ENCODE measurements at places on chromosomes 2 and 18. TPM values are rescaled to one million over a fixed set of nuclear protein-coding genes. Genes with fewer than 3 reads are reported as not detected.

- H3K27ac ChIP-seq, result no peak overlapping the region
- no peak for DNase-seq
- H3K27me3 ChIP-seq, result no peaks in the 10 kb centered on the region
These were observed 12.3 kb upstream of the SEMA4C start for GRCh38 chr2:96882230-96882629.

The STK16 gene
- polyA plus RNA-seq, result 45.3 TPM

DNA sequence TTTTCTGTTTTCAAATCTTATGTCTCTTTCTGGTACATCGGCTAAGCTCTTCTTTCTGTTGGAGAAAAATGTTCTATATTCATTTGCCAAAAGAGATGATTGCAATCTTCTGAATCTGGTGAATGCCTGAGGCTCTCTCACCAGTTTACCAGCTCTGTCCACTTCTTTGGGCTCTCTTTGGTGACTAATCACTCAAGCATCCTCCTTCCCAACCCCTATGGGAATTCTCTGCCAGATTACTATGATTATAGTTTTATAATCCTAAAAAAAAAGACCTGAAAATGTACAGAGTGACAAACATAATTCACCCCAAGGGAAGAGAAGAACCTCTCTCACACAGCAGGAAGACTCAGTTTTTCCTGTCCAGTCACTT, 187.3 kb downstream of the CAMKMT start:
- H3K27ac ChIP-seq, result no peak overlapping the region
- DNase-seq, result no peak
- no peaks in the 10 kb centered on the region for H3K27me3 ChIP-seq

- H3K36me3 ChIP-seq, result peaks cover 10% of the 10 kb centered on the region
- no peaks in the 10 kb centered on the region for H3K27me3 ChIP-seq
- DNase-seq, result no peak
- peaks cover 24% of the 10 kb centered on the region for H3K4me1 ChIP-seq
These were observed 80.6 kb downstream of the UXS1 start for GRCh38 chr2:106113361-106113966.

- no peak for DNase-seq
- H3K4me1 ChIP-seq, result no peaks in the 10 kb centered on the region
- no peaks in the 10 kb centered on the region for H3K36me3 ChIP-seq
- H3K27ac ChIP-seq, result no peak overlapping the region
These were observed 139.6 kb upstream of the ARHGAP28 start for GRCh38 chr18:6589923-6590322.

DNA sequence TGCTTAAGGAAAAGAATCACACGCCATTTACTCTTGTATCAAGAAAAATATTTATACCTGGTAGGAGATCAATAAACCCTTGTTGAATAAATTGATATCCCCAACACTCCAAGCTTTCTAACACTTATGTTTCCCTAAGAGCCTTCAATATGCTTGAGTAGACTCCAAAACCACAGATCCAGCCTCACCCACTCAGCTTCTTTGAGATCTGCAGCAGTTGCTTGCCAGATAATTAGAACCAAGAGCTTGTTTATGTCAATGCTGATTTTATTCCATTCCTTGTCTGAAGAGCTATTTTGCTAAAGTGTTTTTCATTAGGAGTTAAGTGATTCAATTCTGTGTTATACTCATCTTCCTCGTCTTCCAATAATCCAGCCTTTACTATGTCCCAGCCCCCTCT, 26.3 kb upstream of the CRIM1 start:
- H3K4me3 ChIP-seq, result no peak overlapping the region
- H3K27me3 ChIP-seq, result no peaks in the 10 kb centered on the region
- H3K27ac ChIP-seq, result no peak overlapping the region
- DNase-seq, result no peak

The LANCL1 gene
- 9.6 TPM for polyA plus RNA-seq

The VAMP5 gene
- polyA plus RNA-seq, result 93.7 TPM

DNA sequence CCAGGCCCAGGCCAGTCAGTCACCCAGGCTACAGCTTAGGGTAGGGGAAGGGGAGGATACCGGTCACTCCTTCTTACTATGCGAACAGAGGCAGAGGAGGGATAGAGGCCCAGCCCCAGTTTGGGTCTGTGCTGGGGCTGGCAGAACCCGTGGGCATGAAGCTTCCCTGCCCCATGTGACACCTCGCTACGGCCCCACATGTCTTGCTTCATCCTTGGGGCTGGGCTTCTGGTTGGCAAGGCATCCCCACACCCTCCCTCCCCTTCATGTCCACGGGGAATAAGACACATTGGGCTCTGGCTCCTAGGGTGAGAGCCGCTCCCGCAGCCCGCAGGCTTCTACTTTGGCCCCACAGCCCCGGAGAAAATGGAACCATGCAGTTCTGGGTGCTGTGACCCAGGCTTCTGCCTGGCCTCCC, 32.4 kb downstream of the HS1BP3 start:
- H3K4me3 ChIP-seq, result no peak overlapping the region
- no peaks in the 10 kb centered on the region for H3K27me3 ChIP-seq
- peak overlapping the region; percentile 98 for H3K27ac ChIP-seq

The LRRTM1 gene
- polyA plus RNA-seq, result 0.76 TPM

GRCh38 chr2:216495656-216496055, 3.0 kb upstream of the RPL37A start:
- peaks cover 9% of the 10 kb centered on the region for H3K36me3 ChIP-seq
- peaks cover 40% of the 10 kb centered on the region for H3K4me1 ChIP-seq
- DNase-seq, result no peak
- H3K27ac ChIP-seq, result no peak overlapping the region

The ARHGAP15 gene
- polyA plus RNA-seq, result 3.7 TPM

DNA sequence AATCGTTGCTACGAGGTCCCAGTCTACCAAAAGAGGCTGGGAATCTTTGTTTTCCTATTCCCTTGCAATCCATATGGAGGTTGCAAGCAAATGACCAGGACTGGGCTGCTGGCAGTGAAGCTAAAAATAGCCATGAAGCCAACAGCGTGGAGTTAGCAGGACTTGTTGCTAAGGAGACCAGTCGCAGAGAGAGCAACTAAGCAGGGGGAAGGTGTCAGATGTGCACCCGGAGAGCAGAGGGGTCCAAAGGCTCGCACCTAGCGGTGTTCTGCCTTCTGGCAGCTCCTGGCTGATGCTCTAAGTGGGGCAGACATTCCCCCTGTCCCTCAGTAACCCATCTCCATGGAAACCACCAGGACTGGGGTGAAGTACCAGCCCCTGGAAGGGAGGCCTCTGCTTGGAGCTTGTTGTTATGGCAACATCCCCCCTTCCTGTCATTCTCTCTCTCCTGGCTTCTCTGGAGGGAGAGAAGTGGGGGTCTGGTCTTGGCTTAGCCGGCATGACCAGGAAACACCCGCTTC, 84.6 kb downstream of the DNMT3A start:
- DNase-seq, result peak; percentile 80
- H3K36me3 ChIP-seq, result no peaks in the 10 kb centered on the region
- no peak overlapping the region for H3K4me3 ChIP-seq
- peak overlapping the region; percentile 66 for H3K27ac ChIP-seq
- H3K4me1 ChIP-seq, result peaks cover 26% of the 10 kb centered on the region
- H3K27me3 ChIP-seq, result no peaks in the 10 kb centered on the region

DNA sequence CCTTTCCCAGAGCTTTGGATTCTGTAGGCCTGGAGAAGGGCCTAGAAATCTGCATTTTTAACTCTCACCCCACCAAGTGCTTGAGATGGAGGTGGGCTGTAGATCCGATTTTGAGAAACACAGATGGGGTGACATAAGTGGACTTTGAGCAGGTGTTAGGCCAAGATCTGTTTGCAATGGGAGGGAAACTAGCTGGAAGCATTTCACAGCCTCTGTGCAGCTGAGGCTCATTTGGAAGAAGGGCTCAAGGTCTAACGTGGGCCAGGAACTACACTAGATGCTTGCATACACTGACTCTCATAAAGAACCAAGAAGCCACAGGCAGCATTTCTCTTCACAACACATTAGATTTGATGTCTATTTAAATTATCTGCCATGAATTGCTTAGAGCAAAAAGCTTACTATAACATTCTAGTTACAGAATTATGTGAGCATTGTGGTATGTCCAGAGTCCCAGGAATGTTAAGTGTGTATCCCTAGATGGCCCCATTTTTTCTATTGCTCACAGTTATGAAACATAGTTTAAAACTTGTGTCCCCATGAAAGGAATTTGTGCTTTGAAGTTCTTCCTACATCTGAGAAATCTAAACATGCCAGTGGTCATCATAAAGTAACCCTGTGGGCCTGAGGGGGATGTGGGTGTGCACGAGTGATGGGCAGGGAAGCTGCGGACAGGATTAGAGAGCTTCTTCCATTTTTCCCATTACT, 77.2 kb downstream of the CD28 start:
- H3K36me3 ChIP-seq, result no peaks in the 10 kb centered on the region
- H3K4me3 ChIP-seq, result no peak overlapping the region
- peaks cover 26% of the 10 kb centered on the region for H3K4me1 ChIP-seq
- no peaks in the 10 kb centered on the region for H3K27me3 ChIP-seq

The IL37 gene
- not detected for polyA plus RNA-seq

GRCh38 chr18:61893309-61893970, 633 bp upstream of the RNF152 start:
- peak overlapping the region; percentile 87 for H3K4me3 ChIP-seq
- H3K4me1 ChIP-seq, result peaks cover 30% of the 10 kb centered on the region
- no peaks in the 10 kb centered on the region for H3K36me3 ChIP-seq

The SLC19A3 gene
- polyA plus RNA-seq, result 4.6 TPM

DNA sequence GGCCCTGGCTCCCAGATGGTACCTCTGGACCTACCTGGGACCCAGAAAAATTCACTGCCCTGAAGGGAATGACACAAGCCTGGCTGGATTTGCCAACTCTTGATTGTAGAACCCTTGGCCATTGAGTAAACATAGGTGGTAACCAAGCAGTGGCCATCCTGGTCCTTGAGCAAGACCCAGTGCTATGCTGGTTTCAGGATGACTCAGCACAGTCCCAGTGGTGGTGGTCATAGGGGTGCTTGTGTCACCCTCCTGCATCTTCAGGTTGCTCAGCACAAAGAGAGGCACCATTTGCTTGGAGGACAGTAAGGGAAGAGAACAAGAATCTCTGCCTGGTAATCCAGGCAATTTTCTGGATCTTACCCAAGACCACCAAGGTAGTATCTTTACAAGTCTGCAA, 52.9 kb downstream of the UPP2 start:
- no peak overlapping the region for H3K27ac ChIP-seq
- DNase-seq, result no peak
- no peaks in the 10 kb centered on the region for H3K27me3 ChIP-seq
- no peaks in the 10 kb centered on the region for H3K4me1 ChIP-seq
- no peaks in the 10 kb centered on the region for H3K36me3 ChIP-seq
- H3K4me3 ChIP-seq, result no peak overlapping the region

DNA sequence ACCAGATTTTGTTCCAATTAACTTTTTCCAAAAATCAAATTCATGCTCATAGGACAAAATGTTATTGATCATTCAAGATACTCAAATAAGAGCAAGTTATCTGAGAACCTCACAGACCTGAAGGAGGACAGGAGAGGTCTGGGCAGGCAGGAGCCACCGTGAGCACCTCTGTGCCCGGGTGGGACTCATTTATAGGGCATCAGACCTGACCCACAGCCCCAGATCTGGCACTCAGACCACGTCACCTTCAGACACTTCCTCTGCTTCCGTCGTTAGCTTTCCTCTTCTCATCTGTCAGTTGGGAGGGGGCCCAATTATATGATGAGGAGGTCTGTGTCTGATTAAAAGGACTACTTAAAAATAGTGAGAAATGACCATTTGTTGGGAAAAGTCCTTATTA, 169.4 kb downstream of the EIPR1 start:
- H3K27ac ChIP-seq, result no peak overlapping the region
- H3K27me3 ChIP-seq, result no peaks in the 10 kb centered on the region
- peaks cover 4% of the 10 kb centered on the region for H3K36me3 ChIP-seq
- H3K4me1 ChIP-seq, result no peaks in the 10 kb centered on the region
- no peak for DNase-seq
- H3K4me3 ChIP-seq, result no peak overlapping the region

The RGPD3 gene
- polyA plus RNA-seq, result not detected

The CNPPD1 gene
- 53.5 TPM for polyA plus RNA-seq

DNA sequence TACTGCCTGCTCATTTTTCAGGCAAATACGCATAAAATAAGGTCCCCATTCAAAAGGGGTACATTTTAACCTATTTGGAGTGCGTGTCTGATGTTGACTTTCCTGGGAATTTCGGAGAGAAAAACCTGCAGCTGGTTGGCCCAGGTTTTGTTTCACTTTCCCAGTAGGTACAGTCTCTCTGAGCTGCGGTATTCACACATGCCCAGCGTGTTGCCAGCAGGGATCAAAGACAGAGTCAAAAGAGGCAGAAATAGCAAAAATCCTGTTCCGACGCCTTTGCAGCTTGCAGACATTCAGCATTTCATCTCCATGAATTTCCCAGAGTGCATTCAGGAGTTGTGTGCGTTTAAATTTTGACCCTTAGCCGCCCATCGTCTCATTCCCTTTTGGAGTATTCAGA, 855.4 kb upstream of the CELF4 start:
- H3K27me3 ChIP-seq, result no peaks in the 10 kb centered on the region
- H3K4me3 ChIP-seq, result no peak overlapping the region
- no peak overlapping the region for H3K27ac ChIP-seq
- no peaks in the 10 kb centered on the region for H3K4me1 ChIP-seq
- no peak for DNase-seq

DNA sequence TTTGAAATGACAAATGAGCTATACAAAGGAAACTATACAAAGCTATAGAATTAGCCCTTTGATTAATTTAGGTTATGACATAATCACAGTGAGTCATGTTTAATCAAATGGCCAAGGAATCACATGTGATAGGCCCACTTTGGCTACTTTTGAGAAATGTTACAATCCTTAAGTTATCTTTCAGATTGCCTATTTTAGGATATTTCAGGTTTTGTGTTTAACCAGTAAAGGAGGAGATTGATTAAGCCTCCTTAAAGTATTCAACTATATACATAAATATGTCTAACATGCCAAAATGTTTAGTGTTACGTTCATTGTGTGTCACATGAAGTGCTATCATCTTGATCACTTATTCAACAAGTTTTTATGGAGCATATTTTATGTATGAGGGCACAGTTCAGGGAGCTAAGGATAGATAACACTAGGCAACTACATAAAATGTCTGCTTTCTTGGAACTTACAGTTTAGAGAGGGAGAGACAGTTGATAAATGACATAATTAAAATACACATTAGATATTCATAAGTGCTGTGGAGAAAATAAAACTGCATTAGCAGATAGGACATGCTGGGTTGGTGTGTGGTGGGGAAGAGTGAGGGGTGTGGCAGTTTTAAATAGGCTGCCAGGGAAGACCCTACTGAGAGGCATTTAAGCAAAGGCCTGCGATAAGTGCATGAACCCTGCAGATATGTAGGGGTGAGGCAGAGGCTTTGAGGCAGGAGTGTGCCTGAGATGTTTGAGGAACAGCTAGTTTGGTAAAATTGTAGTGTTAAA, 77.2 kb downstream of the LTBP1 start:
- DNase-seq, result no peak
- H3K36me3 ChIP-seq, result no peaks in the 10 kb centered on the region
- no peaks in the 10 kb centered on the region for H3K27me3 ChIP-seq
- no peak overlapping the region for H3K27ac ChIP-seq
- peaks cover 13% of the 10 kb centered on the region for H3K4me1 ChIP-seq

GRCh38 chr2:176133389-176133788, 3.9 kb downstream of the HOXD8 start:
- peak overlapping the region; percentile 87 for H3K27ac ChIP-seq
- no peaks in the 10 kb centered on the region for H3K36me3 ChIP-seq
- peaks cover 54% of the 10 kb centered on the region for H3K4me1 ChIP-seq
- H3K4me3 ChIP-seq, result no peak overlapping the region

The BCL11A gene
- polyA plus RNA-seq, result 3.6 TPM

All from sigmoid colon (tissue), 7 donors.